ENCODE measurements at places on chromosomes 2 and 18.

GRCh38 chr2:68330691-68331090 lies 10.9 kb upstream of the CNRIP1 start:
- DNase-seq: no peak

DNA sequence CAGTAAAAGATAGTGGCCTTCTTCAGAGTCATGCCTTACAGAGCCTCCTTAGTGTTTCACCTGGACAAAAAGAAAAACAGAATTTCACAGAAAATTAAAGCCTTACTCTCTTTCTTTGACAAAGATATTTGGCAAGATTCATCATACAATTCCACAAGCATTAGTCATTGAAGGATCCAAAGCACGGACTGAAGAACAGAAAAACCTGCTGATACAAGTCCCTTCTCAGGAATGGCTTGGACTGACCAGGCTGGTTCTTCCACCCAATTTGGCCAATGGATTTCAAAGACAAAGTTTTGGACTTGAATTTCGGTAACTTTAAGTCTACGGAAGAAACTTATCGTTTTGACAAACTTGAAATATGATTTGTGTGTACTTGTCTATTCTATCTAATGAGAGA lies 39.1 kb upstream of the GALNT3 start:
- DNase-seq: no peak

DNA sequence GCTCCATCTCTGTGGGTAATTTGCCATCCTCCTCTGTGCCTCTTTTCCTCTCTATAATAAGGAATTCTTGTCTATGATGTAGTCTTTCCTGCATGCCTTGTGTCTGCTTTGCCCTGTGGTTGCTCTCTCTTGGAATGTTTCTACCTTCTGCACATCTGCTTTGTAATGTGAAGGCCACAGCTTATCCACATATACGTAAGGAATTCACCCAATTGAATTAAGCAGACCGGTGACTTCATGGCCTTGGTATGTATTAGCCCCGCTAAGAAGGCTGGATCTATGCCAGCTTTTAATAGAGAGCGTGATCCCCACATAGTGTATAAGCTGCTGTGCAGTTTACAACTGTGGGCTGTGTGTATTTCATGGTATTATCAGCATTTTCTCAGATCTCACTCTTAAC lies 274.7 kb downstream of the RNF144A start:
- DNase-seq: no peak

- DNase-seq: no peak
Observed at GRCh38 chr2:158391876-158392275, 64.7 kb downstream of the CCDC148 start.

- no peak for DNase-seq
Observed at GRCh38 chr2:8682719-8683667, 1.1 kb downstream of the ID2 start.

DNA sequence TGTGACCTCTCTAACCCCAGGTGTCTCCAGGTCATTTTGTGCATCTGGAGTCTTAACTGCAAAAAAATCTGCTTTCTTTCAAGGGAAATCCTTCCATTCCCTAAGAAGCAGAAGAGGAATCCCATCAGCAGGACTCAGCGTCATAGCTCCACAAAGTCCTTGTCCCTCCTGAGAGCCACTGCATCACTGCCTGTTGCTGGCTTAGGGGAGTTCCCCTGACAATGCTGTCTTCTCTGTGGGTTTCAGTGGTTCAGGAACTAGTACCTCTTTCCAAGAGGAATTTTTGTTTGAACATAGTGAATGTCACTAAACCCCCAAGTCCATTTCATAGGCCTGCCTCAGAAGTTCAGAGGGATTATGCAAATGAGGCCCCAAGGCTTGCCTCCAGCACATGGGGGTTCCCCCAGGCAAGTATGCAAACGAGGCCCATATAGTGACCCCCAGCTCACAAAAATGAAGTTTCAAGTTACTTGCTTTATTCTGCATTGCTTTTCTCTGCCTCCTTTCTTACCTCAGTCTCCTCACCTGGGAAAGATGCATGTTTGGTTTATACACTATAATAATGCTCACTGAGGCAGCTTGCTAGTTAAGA lies 513.9 kb upstream of the MEX3C start:
- DNase-seq: no peak

DNA sequence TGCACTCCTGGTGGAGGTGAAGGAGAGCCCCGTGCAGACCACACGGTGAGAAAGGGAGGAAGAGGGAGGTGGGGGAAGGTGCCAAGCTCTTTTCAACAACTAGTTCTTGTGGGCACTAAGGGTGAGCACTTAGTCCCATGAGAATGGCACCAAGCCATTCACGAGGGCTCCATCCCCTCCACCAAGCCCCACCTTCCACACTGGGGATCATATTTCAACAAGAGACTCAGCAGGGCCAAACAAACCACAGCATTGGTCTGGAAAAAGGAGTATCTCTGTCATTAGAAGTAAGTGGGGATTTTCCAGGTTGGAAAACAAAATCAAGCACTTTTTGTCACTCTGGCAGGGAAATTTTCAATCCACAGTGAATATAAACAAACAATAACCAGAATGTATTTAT lies 38.4 kb downstream of the ZAP70 start:
- DNase-seq: no peak

- no peak for DNase-seq
Observed at GRCh38 chr2:47867205-47867604, 39.1 kb downstream of the FBXO11 start.

GRCh38 chr18:77528872-77529271 lies 279.2 kb downstream of the GALR1 start:
- no peak for DNase-seq

- peak; percentile 63 for DNase-seq
Observed at GRCh38 chr2:10497797-10498251, 49.7 kb upstream of the ODC1 start.

- no peak for DNase-seq
Observed at GRCh38 chr2:226256237-226256636, 543.4 kb downstream of the IRS1 start.

GRCh38 chr2:55355451-55355850 lies 64.2 kb downstream of the CCDC88A start:
- DNase-seq: no peak

DNA sequence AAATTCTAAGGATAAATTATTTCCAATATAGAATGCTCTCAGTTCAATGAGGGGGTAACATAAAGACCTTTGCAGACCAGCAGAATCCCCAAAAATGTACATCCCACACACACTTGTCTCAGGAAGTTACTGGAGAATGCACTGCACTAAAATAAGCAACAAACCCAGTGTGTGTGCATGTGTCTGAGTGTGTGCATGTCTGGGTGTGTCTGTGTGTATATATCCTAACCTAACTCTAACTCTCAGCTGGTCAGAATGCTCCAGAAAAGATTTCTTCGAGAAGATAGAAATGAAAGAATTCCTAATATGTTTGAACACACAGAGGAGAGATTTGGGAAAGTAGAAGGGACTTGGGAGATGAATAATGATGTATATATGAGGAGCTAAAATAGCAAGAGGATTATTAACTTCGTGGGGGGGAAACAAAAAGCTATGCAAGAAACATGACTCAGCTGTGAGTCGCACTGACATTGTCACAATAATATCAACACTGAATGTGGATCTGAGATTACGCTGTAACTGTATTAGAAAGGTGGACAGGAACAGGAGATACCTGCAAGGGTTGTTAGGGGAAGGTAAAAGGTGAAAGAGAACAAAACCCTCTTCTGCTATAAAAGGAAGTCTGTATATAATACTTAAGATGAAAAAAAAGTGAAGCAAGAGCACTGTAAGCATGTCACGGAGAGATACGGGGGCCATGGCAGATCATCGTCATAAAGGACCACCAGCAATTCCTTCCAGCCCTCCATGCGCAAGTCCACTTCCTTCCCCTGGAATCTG lies 11.1 kb downstream of the COLEC12 start:
- DNase-seq: no peak
